ENCODE measurements at places on chromosomes 16 and 17. TPM values are rescaled to one million over a fixed set of nuclear protein-coding genes. Genes with fewer than 3 reads are reported as not detected.

Gene GDPD1
- 47.3 TPM for total RNA-seq

Gene CCDC78
- total RNA-seq: 7.5 TPM

Gene ESRP2
- total RNA-seq: 0.59 TPM

Gene TMEM100
- total RNA-seq: 54.0 TPM

Gene P2RX5
- 8.4 TPM for total RNA-seq

Gene SAT2
- 124 TPM for total RNA-seq

Gene PPL
- total RNA-seq: 2.7 TPM

Gene CHST6
- total RNA-seq: 5.4 TPM

Gene KRT26
- not detected for total RNA-seq

Gene TMEM114
- 0.28 TPM for total RNA-seq

Gene CHST5
- total RNA-seq: 0.33 TPM

Gene TNP2
- total RNA-seq: not detected

Gene CCL4L2
- total RNA-seq: 3.1 TPM

Gene TBCD
- 75.3 TPM for total RNA-seq

Data from spinal cord (tissue), 10 donors.